ENCODE measurements at places on chromosomes 2 and 18.
A peak's percentile ranks its signal among the peaks of the same experiment; 100 is the strongest.

DNA sequence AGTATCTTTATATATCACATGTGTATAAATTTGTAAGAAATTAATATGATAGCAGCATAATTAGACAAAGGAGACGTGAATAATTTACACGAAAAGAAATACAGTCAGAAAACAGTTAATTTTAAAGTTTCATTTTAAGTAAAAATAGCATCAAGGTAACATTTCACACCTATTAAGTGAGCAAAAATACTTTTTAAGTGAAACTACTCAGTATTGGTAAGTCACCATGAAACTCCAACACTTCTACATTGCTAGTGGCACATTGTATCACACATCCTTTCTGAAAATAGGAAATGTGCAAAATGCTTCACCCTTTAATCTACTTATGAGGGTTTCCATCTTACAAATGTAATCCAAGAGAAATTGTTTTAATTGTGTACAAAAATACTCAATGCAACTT, 287.9 kb upstream of the EPAS1 start:
- DNase-seq = no peak

- no peak for DNase-seq
Observed at GRCh38 chr18:62848946-62849345, 133.6 kb downstream of the PHLPP1 start.

- DNase-seq = no peak
Observed at GRCh38 chr2:111627256-111627655, 256.7 kb downstream of the ANAPC1 start.

DNA sequence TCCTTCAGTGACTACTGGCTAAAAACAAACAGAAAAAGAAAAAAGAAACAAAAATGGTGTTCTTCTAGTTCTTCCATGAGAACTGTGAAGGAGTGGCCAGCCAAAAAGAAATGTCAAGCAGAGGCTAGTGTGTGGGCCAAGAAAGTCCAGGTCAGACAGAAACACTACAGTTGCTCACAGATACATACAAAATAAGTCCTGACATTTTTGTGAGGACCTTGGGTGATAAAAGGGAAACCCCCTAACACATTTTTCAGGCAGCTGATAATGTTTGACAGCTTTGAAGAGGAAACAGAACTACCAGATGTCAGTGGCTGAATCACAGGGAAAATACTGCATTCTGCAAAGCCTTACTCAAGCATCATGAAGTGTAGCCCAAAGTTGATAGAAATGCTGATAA, 28.1 kb downstream of the ARHGAP25 start:
- no peak for DNase-seq

DNA sequence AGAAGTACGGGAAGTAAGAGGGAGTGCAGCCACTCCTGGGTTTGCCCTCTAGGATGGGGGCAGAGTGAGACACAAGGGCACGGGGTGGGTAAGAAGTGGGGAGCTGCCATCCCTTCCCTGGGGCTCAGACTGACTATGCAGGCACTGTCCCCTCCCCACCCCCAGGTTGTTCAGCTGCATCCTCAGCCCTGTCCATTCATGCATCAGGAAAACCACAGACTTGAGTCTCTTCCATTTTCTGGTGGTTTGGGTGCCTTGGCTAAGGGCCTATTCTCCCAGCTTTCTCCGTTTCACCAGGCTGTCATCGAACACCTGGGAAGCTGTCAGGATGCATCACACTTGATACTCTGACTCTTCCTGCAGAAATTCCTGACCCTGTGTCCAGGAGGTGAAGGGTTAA, 111.9 kb downstream of the TFCP2L1 start:
- no peak for DNase-seq

DNA sequence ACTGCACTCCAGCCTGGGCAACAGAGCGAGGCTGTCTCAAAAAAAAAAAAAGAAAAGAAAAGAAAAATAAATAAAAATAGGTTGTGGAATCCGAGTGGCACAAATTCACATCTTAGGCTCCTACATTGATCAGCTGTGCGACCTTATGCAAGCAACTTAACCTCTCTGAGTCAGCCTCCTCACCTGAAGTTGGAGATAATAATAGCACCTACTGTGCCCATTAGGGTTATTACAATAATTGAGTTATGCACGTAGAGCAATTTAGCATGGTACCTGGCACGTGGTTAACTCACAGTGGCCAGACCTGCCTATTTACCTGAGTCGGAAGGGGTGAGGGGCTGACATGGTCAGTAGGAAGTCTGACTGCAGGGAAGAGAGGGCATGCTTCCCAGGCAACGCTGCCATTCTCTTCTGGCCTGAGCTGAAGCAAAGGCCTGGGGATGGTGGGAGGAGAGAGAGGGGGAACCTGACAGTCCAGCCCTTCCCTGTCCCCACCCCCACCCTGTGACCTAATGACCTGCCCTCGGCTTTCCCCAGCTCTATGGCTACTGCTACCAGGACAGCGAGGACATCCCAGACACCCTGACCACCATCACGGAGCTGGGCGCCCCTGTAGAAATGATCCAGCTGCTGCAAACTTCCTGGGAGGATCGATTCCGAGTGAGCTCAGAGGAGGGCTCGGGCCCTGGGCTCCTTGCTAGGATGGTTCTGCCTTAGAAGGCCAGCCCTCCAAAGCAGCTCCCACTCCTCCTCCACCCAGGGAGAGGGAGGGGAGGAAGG, 5.1 kb downstream of the PKDCC start:
- no peak for DNase-seq

DNA sequence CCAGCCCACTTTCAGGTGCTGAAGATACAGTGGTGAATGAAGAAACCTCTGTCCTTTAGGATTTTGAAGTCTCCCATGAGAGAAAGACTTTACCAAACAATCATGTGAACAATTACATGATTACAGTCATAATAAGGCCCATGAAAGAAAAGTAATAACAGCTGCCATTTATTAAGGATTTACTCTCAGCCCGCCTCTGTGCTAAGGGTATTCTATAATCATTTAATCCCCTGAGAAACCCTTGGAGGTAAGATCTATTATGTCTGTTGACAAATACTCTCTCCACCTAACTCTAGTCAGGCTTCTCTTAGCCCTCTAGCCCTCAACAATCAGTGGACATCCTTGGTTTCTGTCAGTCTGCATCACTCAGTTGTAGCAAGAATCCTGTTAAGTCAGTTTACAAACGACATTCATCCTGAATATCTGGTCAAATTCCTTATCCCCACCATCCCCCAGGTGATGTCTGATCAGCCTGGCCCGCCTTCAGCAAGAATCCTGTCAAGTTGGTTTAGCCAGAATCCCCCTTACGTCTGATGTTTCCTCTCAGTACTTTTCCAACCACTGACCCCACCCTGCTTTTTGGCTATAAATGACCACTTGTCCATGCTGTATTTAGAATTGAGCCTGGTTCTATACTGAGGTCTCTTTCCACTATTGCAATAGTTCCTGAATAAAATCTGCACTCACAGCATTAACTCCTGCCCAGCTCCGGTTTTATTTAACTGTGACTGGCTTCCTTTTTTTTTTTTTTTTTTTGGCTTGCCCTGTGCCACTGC, 12.2 kb upstream of the SOCS6 start:
- no peak for DNase-seq

DNA sequence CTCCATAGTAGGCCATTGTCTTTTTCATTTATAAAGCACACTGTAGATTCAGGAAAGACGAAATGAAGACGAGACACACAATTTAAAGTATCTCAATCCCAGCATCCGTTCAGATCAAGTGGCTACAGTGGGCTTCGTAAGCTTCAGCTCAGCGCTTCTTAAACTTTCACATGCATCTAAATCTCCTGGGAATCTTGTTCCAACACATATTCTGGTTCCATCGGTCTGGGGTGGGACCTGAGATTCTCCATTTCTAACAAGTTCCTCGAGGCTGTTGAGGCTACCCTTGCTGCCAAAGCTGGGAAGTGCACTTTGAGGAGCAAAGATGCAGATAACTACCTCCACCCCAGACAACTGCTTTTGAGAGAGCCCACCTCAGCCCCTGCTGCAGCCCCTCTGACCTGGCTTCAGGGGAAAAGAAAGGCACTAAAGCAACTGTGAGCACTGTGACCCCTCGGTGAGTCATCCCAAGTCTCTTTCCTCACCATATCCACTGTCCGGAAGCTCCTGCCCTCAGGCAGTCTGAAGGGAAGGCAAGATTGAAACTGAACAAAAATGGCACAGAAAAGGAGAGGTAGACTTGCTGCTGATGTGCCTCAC, 201.1 kb upstream of the FBXO11 start:
- no peak for DNase-seq

DNA sequence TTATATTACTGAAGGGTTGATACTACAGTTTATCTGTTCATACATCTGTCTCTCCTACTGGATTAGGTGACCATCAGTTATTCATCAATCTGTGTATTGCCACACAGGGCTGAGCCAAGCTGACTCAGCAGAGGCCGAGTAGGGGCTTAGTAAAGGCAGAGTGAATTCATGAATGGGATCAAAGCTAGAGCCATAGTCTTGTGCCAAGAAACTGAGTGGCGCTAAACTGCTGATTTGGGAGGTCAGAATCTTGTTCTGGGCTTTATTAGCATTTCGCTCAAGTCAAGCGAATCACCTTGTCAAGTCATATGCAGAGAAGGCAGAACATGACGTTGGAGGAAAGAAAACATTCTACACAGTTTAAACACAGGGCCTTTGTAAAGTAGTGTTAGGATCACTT, 34.1 kb downstream of the SOCS6 start:
- DNase-seq = no peak

- no peak for DNase-seq
Observed at GRCh38 chr2:102753563-102754159, 8.2 kb upstream of the TMEM182 start.

DNA sequence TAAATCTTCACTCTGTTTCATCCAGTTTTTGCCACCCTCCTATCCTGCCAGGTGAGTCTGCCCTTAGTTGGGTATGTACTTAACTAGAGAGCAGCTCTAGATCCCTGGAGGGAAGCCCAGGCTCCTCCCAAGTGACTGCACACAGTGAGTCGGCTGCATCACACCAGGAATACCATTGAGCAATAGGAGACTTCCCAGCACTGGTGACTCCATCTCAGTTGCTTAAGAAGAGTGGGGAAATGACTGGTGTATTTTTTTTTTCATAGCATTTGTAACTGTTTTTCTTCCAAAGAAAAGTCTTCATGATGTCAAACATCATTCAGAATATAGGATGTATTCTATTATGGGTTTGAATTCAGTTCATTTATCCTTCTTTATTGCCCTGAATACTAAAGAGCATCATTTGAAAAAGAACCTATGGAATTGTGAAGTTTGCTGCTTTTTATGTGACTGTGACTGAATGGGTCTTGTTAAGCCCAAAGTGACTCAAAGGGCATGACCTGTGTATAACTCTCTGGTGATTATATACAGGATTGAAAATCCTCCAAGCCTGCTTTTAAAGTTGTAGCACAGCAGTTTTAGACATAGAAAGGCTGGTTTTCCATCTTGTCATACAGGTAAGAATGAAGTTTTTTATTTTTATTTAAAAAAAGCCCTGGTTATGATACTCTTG, 84.3 kb downstream of the MAP3K20 start:
- DNase-seq = no peak

DNA sequence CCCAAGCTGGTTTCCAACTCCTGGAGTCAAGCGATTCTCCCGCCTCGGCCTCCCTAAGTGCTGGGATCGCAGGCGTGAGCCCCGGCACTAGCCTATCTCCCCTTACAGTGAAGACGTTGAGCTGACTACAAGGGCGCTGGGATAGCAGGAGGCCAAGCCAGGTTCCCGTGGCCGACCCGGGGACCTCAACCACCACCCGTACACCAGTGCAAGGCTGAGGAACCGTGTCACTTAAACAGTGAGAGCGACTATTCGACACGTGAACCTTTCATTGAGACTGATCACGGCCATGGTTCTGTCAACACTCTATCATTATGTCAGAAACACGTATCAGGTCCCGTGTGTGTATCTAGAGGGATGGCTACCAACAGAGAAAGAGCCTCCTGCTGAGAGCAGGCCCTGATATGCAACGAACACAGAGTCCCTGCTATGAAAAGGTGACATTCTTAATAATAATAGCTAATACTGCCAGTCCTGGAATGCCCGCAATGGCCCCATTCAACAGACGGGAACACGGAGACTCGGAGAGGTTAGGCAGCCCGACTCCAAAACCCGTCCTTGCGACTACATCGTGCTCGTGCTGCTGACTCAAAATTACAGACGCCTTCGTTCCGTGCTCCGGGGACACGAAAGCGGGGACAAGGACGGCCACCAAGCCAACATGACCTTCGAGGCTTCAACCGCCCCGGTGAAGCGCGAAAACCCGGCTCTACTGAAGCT, 833 bp downstream of the AFG3L2 start:
- DNase-seq = no peak

- no peak for DNase-seq
Observed at GRCh38 chr2:44879269-44880124, 62.0 kb upstream of the SIX3 start.

- DNase-seq = no peak
Observed at GRCh38 chr2:136373029-136373428, 255.1 kb upstream of the CXCR4 start.

GRCh38 chr2:112134120-112134519, 4.1 kb upstream of the FBLN7 start:
- DNase-seq = no peak

- DNase-seq = no peak
Observed at GRCh38 chr2:195639959-195640358, 17.1 kb upstream of the SLC39A10 start.

- DNase-seq = no peak
Observed at GRCh38 chr2:181952404-181953226, 33.0 kb upstream of the PPP1R1C start.

- no peak for DNase-seq
Observed at GRCh38 chr2:234797566-234798250, 154.1 kb upstream of the SH3BP4 start.

GRCh38 chr2:62176801-62177200, 19.1 kb upstream of the B3GNT2 start:
- DNase-seq = no peak

DNA sequence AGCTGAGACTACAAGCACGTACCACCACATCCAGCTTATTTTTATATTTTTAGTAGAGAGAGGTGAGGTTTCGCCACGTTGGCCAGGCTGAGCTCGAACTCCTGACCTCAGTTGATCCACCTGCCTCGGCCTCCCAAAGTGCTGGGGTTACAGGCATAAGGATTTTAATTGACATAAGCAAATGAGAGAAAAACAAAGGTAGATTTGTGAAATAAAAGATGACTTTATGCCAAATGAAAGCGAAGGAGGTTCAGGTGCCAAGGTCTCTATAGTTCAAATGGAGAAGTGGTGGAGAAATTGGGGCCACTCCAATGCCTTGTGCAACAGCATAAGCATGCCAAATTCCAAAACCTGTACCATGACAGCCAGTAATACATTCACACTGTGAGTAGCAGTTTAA, 180.6 kb downstream of the MREG start:
- no peak for DNase-seq

- peak; percentile 31 for DNase-seq
Observed at GRCh38 chr2:159903443-159904126, 105.6 kb upstream of the CD302 start.

- no peak for DNase-seq
Observed at GRCh38 chr2:162838136-162838497, 450 bp downstream of the KCNH7 start.

DNA sequence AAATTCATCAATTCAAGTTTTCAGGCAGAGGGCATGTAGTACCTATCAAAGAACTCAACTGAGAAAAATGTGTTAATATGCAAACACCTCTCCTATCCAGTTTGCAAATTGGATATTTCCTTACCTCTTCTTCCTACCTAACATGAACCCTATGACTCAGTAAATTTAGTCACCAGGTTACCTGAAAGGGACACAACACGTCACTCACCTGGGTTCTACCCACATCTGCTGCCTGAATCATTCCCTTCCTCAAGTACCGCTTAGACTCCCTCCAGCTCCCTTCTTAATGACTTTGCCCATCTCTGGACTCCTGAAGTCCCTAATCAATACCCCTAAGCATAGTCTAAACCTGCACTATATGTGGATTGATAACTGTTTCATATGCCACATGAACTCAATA, 10.4 kb downstream of the ANKRD44 start:
- DNase-seq = no peak

GRCh38 chr2:186274936-186275575, 211.0 kb upstream of the ZC3H15 start:
- DNase-seq = no peak
